Stimulated activated CD8-positive, alpha-beta memory T cell treated with anti-CD3 and anti-CD28 coated beads, Interleukin-7, amount 100 ng/mL, for 24 hours (primary cell): ENCODE measurements at places on chromosomes 5 and 9.

GRCh38 chr9:137174722-137175293 lies 3.0 kb upstream of the TMEM210 start:
- DNase-seq = no peak

DNA sequence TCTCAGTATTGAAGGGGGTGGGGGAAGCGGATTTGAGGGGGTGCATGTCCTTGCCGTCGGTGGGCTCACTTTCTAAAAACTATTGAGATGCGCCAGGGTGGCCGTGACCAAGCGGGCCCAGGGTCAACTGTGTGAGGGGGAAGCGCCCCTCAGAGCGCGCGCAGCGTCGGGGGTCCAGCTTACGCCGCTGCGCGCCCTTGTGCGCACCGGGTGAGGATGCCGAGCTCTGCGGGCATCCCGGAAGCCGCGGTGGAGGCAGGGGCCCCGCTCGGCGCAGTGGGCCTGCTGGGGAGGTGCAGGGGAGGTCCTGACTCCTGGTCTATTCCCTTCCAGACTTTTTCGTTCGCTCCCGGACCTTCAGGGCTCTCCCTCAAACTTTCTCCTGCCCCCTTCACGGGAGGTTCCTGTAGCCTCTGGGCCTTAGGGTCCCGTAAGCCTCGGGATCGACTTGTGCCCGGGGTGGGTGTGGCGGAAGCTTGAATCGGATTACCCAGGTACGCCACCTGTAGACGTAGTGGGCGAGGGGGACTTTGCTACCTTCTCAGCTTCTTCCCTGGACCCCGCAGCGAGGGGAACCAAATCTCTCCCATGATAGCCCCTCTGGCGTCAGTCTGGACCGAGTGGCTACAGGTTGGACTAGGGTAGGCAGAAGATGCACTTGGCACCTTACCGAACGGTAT lies 2.5 kb upstream of the PRDM6 start:
- DNase-seq = no peak

- DNase-seq = no peak
Observed at GRCh38 chr5:11903614-11904264, 507 bp downstream of the CTNND2 start.

GRCh38 chr9:129828051-129828450 lies 4.1 kb upstream of the TOR1A start:
- no peak for DNase-seq

DNA sequence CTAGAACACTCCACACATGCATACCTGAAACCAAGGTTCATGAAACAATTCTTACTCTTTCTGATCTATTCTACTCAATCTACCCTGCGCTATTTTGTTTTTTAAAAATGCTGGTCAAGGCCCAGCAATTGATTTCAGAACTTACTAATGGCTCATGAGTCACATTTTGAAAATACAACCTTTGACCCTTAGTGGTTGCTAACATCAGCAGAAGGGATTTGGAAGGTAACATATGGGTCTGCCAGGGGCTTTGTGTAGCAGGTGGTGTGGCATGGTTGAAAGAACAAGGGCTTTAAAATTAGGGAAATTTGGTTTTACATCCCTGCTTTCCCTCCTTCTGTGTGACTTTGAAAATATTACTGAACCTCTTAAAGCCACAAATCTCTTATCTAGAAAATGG lies 101.4 kb downstream of the ATG10 start:
- DNase-seq = no peak

GRCh38 chr5:132268769-132269551 lies 11.5 kb downstream of the PDLIM4 start:
- DNase-seq = no peak

GRCh38 chr9:22342491-22343217 lies 104.0 kb upstream of the DMRTA1 start:
- DNase-seq = no peak

GRCh38 chr5:21140987-21141386 lies 1153.0 kb upstream of the CDH18 start:
- no peak for DNase-seq
